Thoracic aorta (tissue), 2 donors: ENCODE measurements at places on chromosomes 3 and 15. TPM values are rescaled to one million over a fixed set of nuclear protein-coding genes. Genes with fewer than 3 reads are reported as not detected.

DNA sequence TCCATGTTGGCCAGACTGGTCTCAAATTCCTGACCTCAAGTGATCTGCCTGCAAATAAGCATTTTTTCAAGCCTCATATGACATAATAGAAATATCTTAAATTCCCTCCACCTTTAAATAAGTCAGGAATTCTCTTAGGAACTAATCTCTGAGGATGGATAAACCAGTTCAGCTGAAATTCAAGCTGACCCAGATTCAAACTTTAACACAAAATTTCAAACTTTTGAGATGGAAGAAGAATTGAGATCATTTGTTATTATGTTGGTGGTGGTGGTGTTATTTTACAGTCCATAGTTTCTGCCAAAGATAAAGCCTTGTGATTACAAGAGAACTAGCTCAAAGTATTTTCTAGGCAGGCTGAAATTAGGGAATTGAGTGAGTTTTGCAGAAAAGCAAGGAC lies 85.5 kb downstream of the SSR3 start:
- DNase-seq, result no peak
- peak overlapping the region; percentile 40 for H3K27ac ChIP-seq
- peaks cover 59% of the 10 kb centered on the region for H3K4me1 ChIP-seq

DNA sequence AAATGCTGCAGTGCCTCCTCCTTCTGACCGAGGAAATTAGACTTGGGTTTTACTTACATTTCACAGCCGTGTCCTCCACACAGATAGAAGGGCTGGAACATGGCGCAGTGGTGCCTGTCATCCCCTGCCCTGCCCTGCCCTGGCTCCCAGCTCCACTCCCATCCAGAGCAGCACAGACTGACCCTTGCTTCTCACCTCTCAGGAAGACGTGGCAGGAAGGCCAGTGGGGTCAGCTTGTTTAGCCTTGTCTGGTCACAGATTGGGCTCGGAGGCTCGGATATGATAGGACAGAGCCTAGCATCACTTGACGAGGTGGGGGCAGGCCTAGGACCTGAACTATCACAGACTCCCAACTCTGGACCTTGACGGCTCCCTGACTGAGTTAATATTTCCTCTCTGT lies 88.5 kb downstream of the LINGO1 start:
- H3K36me3 ChIP-seq, result no peaks in the 10 kb centered on the region
- no peak overlapping the region for H3K27ac ChIP-seq
- no peak overlapping the region for H3K4me3 ChIP-seq
- DNase-seq, result no peak

GRCh38 chr15:96551196-96551595 lies 220.7 kb downstream of the NR2F2 start:
- H3K4me3 ChIP-seq, result no peak overlapping the region
- DNase-seq, result no peak
- no peaks in the 10 kb centered on the region for H3K4me1 ChIP-seq
- H3K27ac ChIP-seq, result no peak overlapping the region
- no peaks in the 10 kb centered on the region for H3K36me3 ChIP-seq

DNA sequence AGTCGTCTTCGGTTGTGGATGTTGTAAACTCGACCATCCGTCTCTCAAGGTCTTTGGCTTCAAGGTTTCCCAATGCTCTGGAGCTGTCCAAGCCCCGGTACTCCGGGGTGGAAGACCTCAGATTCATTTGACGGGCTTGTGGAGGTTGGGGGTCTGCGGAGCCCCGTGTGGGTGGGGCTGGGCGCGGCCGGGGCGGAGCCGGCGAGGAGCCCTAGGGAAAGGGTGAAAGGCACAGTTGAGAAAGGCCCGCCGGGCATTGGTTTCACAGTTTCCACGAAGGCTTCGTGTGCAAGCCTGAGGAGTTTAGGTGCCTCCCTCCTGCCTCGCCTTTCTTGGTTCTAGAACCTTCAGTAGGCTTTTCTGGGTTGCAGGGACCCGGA lies 360 bp upstream of the MGA start:
- peaks cover 28% of the 10 kb centered on the region for H3K4me1 ChIP-seq
- no peaks in the 10 kb centered on the region for H3K36me3 ChIP-seq
- peak overlapping the region; percentile 78 for H3K27ac ChIP-seq

DNA sequence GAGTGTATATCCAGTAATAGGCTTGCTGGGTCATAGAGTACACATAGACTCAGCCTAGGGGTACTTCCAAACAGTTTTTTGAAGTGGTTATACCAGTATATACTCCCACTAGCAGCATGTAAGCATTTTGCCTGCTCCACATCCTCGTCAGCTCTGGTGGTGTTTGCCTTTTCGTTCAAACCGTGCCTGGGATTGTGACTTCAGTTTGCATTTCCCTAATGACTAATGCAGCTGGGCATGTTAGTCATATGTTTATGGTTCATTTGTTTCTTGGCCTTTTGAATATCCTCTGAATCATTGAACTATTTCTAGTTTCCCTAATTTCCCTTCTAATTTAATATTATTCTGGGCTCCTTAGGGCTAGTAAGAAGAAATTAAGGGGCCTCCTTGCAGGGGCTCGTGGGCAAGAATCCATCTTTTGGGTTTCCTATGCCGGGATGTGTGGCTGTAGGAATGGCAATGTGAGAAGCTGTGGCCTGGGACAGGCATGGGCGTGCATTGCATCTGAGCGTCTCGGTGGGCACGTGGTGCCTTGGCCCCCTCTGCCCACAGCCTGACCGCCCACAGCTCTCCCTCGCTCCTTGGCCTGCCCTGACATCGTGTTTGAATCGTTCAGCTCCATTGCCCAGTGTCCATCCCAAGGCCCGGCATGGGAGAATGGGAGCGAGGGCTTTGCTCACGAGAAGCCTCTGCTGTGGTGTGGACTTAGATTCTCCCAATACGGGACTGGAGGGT lies 26.4 kb downstream of the FAH start:
- DNase-seq, result peak; percentile 30
- H3K4me1 ChIP-seq, result peaks cover 71% of the 10 kb centered on the region
- H3K27me3 ChIP-seq, result no peaks in the 10 kb centered on the region
- H3K36me3 ChIP-seq, result no peaks in the 10 kb centered on the region
- H3K27ac ChIP-seq, result peak overlapping the region; percentile 72
- peak overlapping the region; percentile 31 for H3K4me3 ChIP-seq

- no peak for DNase-seq
- H3K27me3 ChIP-seq, result no peaks in the 10 kb centered on the region
- H3K36me3 ChIP-seq, result peaks cover 41% of the 10 kb centered on the region
Measured at GRCh38 chr3:36842275-36842674, 77.9 kb upstream of the DCLK3 start.

- no peak for DNase-seq
- no peaks in the 10 kb centered on the region for H3K4me1 ChIP-seq
- H3K36me3 ChIP-seq, result peaks cover 51% of the 10 kb centered on the region
- no peak overlapping the region for H3K4me3 ChIP-seq
Measured at GRCh38 chr15:43403616-43404015, 32.7 kb downstream of the TUBGCP4 start.

DNA sequence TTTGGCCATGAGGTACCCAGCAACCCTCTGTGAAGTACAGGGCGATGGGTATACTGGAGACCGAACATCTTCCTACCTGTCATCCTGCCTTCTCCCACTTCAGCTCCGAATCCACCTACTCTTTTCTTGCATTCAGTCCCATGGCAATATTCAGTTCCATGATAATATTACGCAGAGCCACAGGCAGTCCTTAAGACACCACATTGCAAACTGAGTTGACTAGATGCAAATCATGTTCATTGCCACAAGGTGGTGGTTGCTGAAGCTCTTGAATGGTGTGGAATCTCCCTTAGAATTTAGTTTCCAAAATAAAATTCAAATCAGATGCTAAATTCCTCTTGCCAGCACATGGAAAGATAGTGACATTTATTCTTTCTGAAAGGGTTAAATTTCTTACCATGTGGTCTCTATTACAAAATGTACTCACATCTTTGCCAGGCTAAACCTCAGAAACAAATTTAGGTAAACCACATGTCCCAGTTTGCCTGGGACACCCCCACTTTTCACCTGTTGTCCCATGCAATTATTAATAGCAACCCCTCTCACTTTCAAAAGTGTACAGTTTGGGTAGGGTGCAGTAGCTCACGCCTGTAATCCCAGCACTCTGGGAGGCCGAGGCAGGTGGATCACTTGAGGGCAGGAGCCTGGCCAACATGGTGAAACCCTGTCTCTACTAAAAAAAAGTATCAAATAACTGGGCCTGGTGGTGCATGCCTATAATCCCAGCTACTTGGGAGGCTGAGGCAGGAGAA lies 1.7 kb upstream of the NME9 start:
- H3K4me3 ChIP-seq, result no peak overlapping the region
- H3K36me3 ChIP-seq, result no peaks in the 10 kb centered on the region
- H3K27me3 ChIP-seq, result no peaks in the 10 kb centered on the region
- no peak overlapping the region for H3K27ac ChIP-seq
- H3K4me1 ChIP-seq, result no peaks in the 10 kb centered on the region
- DNase-seq, result no peak

GRCh38 chr15:77370580-77370979 lies 49.3 kb downstream of the PEAK1 start:
- no peak overlapping the region for H3K4me3 ChIP-seq
- DNase-seq, result no peak
- no peak overlapping the region for H3K27ac ChIP-seq
- H3K4me1 ChIP-seq, result no peaks in the 10 kb centered on the region
- no peaks in the 10 kb centered on the region for H3K36me3 ChIP-seq
- no peaks in the 10 kb centered on the region for H3K27me3 ChIP-seq

DNA sequence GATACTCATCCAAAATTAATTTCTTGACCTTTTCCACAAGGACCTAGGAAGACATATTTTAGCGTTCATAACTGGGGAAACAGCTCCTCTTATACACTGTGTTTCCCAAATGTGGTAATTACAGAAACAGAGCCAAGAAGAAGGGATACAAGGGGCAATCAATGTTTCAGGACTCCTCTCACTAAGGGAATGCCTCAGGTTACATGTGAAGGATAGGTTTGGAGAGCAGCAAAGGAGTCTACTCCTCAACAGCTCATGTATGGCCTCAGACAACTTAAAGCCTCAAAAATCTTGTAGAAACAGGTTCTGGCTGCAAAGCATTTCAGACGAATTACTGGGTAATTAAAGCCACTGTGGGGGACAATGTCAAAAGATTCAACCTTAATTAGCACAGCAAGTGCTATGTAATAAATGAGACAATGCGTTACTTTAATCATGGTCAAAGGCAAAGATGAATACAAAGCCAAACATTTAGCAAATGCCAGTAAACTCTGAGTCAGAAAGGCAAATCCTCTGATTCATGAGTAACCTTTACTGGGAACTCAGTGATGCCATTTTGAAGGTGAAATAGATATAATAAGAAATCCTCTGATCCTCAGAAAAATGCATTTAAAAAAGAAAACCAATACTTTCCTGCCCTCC lies 1111.2 kb downstream of the TUSC7 start:
- H3K27ac ChIP-seq, result no peak overlapping the region
- no peaks in the 10 kb centered on the region for H3K27me3 ChIP-seq
- no peaks in the 10 kb centered on the region for H3K36me3 ChIP-seq
- no peaks in the 10 kb centered on the region for H3K4me1 ChIP-seq
- H3K4me3 ChIP-seq, result no peak overlapping the region
- no peak for DNase-seq

DNA sequence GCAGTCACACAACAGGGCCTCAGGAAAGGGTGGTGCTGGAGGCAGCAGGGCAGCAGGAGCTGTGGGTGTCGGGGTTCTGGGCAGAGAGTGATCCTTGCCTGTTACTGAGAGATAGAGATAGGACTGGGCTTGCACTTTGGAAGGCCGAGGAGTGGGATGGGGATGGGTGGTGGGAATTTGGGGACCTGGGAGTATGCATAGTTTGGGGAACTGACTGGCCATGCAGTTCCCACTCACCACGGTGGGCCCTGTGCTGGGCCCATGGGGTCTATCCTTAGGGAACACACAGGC lies 192.5 kb upstream of the LINGO1 start:
- no peaks in the 10 kb centered on the region for H3K4me1 ChIP-seq
- H3K4me3 ChIP-seq, result no peak overlapping the region
- H3K27me3 ChIP-seq, result no peaks in the 10 kb centered on the region

The MYLK gene
- total RNA-seq, result 483 TPM

The PIGBOS1 gene
- 20.2 TPM for total RNA-seq

The HYAL1 gene
- 6.1 TPM for total RNA-seq

The STRIT1 gene
- total RNA-seq, result not detected

The EOMES gene
- total RNA-seq, result 4.6 TPM
